ENCODE measurements at places on chromosomes 4 and X.

GRCh38 chrX:153468008-153468580, 2.3 kb downstream of the HAUS7 start:
- no peak for DNase-seq

- DNase-seq: no peak
These were observed 680 bp downstream of the MAEA start for GRCh38 chr4:1290165-1290977.

- DNase-seq: no peak
These were observed 206.4 kb upstream of the PACRGL start for GRCh38 chr4:20493761-20494353.

- DNase-seq: no peak
These were observed 45.8 kb downstream of the TNIP3 start for GRCh38 chr4:121118344-121118743.

GRCh38 chr4:114866901-114867670, 246.3 kb downstream of the NDST4 start:
- no peak for DNase-seq

DNA sequence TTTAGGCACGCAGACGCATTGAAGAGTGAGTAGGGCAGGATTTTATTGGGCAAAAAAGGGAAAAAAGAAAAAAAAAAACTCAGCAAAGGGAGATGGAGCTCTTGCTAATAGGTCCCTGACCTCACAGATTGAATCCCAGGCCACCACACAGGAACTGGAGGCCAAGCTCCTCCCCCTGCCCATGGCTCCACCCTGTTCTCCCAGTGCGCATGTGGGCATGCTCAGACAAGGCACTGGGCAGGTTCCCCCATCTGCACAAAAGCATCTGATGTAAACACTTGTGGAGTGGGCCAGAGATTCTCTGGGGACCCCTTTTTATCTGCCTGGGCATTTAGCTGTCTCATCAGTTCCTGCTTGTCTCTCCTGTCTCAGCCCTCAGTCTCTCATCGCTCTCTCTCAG, 9.5 kb downstream of the FRMD7 start:
- no peak for DNase-seq

DNA sequence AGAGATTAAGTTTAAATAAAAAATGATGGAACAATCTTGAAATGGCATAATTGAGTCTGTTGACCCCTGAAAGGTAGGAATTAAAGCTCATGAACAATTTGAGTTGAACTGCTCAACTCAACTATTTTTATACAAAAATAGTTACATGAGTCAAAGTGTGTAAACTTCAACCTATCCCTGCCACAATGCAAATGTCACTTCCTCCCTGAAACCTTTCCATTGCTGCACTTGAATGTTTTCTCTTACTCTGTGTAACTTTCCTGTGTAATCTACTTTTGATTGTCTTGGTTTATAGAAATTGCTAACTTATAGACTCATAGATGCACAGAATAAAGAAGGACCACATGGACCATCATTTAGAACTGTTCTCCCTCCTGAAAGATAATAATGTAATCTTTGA, 218.5 kb downstream of the GBA3 start:
- no peak for DNase-seq

Measured in stimulated activated CD4-positive, alpha-beta T cell treated with anti-CD3 and anti-CD28 coated beads, Interleukin-4, amount 100 ng/mL, for 4 hours (primary cell).